NCI-H748 treated with DMSO at 0.1 percent for 48 hours (cell line): ENCODE measurements at places on chromosomes 2 and 18.

- DNase-seq: no peak
Measured at GRCh38 chr2:73993376-73993775, 8.7 kb downstream of the TET3 start.

GRCh38 chr2:62604336-62604735, 98.3 kb upstream of the TMEM17 start:
- no peak for DNase-seq

DNA sequence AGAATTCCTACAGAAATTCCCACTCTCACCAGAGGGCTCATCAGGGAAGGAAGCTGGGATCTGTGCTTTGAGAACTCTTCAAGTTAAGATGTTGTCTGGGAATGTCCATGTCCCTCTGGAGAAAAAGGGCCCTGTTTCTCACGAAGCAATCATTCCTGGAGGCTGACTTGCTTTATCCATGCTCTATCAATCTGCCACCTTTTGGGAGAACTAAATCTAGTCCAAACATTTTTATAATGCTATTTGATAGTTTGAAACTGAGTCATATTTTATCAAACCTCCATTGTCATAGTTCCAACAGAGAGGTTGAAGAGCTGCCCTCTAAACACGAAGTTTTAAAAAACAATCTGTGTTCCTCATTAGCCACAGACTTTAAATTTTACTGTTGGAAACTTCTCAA, 219.2 kb downstream of the MTX2 start:
- no peak for DNase-seq

- DNase-seq: no peak
Measured at GRCh38 chr2:241933179-241933911, 63.8 kb downstream of the RTP5 start.

GRCh38 chr2:166293984-166294383, 81.8 kb downstream of the SCN9A start:
- no peak for DNase-seq

DNA sequence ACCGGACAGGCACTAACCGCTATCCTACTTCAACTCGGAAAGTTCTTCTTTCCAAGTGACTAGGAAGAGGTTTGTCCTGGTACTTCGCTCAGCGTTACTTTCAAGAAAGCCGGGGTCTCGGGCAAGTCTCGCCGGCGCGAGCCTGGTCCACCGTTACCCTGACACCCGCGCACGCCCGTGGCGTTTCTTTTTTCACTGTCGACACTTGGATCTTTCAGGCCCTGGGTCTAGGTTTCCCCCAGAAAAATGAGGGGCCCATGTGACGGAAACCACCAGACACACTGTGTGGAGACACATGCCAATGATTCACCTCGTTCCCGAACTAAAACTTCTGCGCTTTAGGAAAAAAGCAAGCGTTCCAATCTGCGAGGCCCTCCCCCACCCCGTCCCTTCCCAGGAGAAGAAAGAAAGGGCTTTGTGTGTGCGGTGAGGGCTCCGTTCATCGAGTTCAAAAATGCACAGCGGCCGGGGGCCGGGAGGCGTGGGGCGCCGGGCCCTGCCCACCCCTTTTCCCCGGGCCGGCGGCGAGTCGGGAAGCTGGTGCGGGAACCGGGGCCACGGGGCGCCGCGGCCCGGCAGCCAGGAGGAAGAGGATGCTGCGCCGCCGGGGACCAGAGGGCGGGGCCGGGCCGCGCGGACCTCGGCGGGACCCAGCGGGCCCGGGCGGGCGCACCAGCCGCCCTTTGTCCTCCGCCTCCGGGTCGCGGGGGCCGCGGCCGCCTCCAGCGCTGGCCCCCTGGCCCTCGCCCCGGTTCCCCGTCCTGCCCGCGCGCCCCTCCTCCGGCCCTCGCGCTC, 2.6 kb downstream of the ZNF521 start:
- no peak for DNase-seq

- DNase-seq: peak; percentile 13
Measured at GRCh38 chr18:35387152-35387571, 10.0 kb upstream of the ZNF396 start.

DNA sequence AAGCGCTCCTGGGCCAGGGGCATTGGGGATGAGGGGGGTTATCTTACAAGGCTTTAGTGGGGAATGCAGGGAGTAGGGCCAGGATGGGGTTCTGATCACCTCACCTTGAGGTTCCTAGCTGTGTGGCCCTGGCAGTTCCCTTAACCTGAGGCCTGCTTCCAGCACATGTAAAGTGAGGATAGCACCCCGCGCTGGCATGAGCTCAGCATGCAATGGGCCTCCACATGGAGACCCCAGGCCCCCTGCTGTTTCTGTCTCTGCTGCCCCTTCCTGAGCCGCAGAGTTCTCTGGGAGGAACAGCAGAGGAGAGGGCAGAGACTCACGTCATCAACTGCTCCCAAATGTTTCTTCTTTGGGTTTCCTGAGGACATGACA, 8.6 kb upstream of the TEX51 start:
- DNase-seq: no peak

DNA sequence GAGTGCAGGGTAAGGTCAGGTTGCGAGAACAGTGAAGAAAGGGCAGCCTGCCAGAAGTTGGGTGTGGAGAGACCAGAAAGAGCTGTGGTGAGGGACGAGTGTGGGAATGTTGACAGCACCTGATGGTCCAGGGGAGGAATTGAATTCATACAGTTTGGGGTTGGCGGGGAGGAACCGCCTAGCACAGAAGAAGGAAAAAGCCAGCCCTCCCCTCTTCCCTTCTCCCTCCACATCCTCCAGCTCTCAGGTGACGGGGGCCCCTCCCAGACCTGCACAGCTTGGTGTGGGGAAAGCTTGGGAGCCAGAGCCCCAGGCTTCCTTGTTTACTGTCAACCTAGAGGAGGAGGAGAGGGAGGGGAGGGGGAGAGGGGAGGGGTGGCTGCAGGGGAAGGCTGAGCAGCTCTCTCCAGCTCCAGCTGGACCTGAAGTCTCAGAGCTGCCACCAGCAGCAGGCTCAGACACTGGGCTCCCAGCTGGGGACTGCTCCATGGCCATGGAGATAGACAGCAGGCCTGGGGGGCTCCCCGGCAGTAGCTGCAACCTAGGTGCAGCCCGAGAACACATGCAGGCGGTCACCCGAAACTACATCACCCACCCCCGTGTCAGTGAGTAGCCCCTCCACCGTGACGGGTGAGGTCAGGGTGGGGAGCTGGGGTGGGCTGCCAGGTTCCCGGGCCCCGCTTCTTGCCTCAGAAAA, at the start of gene ATP6V1B1:
Gene ATP6V1B1, plus strand, starts transcription at position 433 of the 697 bp plus-strand sequence. Its CDS starts 55 bp downstream, at position 488.
- DNase-seq: no peak

- DNase-seq: no peak
Measured at GRCh38 chr18:12470382-12471075, 62.8 kb downstream of the PRELID3A start.

DNA sequence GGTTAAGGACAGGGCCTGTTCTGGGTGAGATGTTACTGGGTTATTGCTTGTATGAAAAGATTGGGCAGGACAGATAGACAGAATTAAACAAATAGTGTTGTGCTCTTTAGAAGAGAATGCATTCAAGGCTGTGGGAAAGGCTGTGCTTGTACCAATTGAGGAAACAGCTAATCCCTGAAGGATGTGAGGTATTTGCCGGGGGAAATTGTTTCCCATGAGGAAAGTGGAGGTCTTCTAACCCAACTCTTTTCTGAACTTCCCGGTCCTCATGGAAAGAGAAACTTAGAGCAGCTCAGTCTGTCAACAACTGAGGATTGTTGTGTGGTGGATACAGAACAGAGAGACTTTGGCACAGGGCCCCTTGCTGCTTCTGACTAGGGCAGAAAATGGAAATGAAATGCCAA, 9.5 kb downstream of the SLC1A4 start:
- DNase-seq: no peak

- DNase-seq: no peak
Measured at GRCh38 chr2:1685957-1686783, 58.1 kb downstream of the PXDN start.
